Activated CD4-positive, alpha-beta memory T cell treated with anti-CD3 and anti-CD28 coated beads, Interleukin-2, amount 10 ng/mL, durations not matched to agents 7 days and 5 days (primary cell): ENCODE measurements at places on chromosomes 11 and 22. TPM values are rescaled to one million over a fixed set of nuclear protein-coding genes. Genes with fewer than 3 reads are reported as not detected.

Gene PKDREJ
- total RNA-seq = not detected

Gene SOX6
- total RNA-seq = not detected

Gene MOV10L1
- total RNA-seq = not detected

Gene KIF18A
- 26.7 TPM for total RNA-seq

Gene HEPHL1
- not detected for total RNA-seq

Gene CDKN1C
- 0.60 TPM for total RNA-seq

Gene CARD16
- 101 TPM for total RNA-seq

Gene KCNJ1
- not detected for total RNA-seq
